ENCODE measurements at places on chromosomes 5 and 9.

GRCh38 chr5:570886-571285 is 41.3 kb upstream of the CEP72 start:
- DNase-seq: no peak

DNA sequence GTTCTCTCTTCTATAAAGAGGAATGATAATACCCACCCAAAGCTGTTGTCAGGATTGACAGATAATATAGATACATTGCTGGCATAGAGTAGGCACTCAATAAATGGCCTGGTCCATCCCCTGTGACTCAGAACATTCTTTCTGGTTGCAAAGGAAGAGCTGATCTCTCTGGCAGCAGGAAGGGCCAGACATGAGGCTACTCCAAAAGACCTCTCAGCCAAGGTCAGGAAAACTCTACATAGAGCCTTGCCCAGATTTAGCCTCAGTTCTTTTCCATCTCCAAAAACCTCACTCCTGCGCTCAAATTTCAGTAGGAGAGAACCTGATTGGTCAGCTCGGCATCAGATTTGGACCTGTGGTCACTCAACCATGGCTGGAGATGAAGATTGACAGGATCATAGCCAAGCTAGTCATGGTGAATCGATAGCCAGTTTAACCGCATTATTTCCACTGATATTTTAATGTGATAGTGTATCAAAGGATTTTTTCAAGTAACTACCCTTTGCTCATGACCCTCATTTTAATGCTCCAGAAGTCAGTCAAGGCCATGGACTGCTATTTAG is 319.6 kb downstream of the DRD1 start:
- DNase-seq: no peak

DNA sequence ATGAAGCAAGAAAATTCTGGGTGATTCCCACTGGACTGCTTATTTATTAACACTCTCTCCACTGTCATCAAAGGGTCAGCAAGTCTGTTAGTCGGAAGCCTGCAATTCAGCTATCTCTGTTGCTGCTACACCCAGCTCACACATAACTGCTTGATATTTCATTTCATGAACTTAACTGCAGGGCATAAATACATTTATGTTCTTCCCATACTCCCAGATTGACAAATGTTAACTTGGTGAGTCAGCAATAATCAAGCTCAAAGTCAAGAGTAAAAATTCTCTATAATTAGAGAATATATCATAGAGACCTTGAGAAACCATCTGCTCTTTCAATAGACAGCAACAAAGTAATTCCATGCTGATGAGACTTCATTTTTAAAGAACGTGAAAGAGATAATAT is 198.8 kb downstream of the ADAMTS12 start:
- no peak for DNase-seq

DNA sequence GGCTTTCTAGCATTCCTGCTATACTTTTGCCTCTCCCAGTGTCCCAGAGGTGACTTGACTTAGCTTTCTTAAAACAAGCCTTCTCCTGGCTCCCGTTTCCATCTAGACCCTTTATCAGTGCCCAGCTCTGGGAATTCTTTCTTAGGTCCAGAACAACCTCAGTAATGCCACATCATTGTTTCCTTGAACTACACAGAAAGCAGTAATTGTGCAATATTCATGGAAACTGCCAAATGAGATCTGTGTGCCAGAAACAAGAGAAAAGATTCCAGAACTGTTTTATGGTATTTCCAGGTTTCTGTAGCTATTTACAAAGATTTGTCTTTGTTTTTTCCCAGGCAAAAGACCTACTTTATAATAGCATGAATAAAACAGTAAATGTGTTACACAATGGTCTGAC is 391.3 kb downstream of the SLCO4C1 start:
- DNase-seq: no peak

GRCh38 chr5:106680330-106680729 is 990.4 kb downstream of the EFNA5 start:
- no peak for DNase-seq

GRCh38 chr5:154779105-154779504 is 23.9 kb downstream of the LARP1 start:
- DNase-seq: no peak

DNA sequence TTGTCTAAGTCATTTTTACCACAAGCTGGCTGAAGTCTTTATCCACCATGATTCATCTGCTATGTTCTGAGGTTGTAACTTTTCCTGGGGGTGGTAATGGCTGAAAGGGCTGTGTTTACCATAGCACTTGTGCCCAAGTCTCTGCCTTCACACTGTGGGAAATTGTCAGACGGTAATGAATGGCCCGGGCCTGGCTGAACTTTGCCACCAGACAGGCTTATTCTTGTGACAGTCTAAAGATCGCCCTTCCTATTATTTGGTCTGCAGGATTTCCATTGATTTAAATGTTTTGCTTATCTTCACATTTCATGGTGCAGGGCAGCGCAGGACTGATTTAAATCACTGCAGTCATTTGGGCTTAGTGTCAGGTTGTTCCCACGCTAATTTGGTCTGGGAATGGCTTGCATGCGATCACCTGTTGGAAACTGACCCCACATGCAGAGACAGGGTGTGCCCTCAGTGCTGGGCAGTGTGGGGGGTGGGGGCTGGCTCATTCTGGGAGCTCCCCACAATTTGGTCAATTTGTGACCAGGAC is 109.3 kb upstream of the ICE1 start:
- no peak for DNase-seq

DNA sequence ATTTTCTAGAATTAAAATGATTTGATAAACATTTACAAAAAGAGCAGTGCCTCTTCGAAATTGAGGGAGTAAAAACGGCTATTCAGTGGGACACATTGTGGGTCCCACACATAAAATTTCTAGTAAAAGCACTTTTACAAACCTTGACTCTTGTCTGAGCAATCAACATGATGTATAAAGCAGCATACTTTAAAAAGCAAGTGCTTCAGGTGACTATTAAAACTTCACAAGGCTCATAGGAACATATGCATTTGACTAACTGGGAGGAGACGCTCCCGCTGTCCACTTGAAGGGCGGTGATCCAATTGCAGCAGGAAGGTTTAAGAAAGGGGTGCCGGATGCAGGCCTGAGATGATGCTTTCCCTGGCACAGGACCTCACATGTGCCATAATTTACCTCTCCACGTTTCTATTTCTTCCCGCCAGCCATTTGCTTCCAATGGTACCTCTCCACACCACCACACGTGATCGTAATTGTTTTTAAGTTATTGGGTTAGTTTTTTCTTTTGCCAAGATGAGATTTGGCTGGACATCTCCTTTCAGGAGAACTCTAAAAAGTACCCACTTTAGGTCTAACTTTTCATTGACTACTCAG is 1.8 kb downstream of the MCTP1 start:
- DNase-seq: no peak

DNA sequence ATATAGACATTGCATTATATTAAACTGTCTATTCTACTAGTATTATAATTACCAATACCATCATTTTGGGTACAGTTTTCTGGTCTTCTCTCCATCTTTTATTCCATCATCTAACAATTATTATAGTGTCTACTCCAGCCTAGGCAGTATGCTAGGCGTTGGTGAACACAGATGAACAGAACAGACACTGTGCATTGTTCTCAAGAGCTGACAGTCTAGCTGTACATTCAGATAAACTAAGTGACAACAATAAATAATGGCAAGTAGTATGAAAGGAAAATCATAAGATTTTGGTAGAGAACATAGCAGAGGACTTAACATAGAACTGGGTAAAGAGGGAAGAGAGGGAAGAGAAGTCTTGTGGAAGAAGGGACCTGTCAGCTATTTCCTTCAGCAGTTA is 12.5 kb upstream of the SGCD start:
- no peak for DNase-seq

- DNase-seq: no peak
Observed at GRCh38 chr9:98047002-98047401, 9.5 kb upstream of the NANS start.

GRCh38 chr9:133729617-133730281 is 8.4 kb downstream of the SARDH start:
- DNase-seq: no peak

DNA sequence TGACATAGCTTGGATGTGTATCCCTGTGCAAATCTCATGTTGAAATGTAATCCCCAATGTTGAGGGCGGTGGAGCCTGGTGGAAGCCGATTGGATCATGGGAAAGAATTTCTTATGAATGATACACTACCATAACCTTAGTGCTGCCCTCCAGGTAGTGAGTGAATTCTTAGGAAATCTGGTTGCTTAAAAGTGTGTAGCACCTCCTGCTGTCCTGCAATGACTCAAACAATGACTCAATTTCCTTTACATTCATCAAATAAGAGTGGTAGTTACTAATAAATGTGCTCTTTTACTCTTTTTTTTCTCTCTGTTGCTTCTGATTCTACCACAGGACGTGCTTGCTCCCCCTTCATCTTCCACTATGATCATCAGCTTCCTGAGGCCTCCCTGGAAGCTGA is 1696.0 kb upstream of the CDH9 start:
- DNase-seq: no peak

- DNase-seq: no peak
Observed at GRCh38 chr9:110578575-110579033, 937 bp downstream of the SVEP1 start.

DNA sequence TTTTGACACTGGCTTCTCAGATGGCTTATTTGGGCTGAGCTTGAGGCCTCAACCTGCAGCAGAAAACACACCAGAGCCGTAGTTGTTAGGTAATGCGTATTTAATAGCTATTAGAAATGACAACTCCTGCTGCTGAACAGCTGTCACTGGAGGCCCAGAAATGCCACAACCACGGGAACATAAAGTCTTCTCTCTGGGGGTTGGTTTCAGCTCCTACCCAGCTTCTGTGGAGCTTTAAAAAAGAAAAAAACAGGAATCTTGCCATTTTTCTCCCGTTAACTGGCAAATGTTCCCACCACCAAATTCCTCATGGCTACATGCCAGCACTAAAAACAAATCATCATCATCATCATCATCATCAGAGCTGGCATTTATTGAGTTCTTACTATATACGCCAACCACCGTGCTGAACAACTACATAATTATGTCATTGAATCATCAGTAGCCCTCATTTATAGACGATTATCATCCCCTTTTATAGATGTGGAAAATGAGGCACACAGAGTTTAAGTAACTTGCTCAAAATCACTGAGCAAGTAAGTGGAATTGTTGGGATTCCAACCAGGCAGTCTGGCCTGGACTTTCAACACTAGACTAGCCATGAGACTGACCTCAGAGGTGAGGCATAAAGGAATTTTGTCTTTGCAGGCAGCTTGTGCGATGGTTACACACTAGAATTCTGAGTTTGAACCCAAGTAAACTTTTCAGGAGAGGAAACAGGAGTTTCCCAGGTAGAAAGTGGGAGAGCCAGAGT is 185.3 kb upstream of the WWC1 start:
- DNase-seq: no peak

Data from NCI-H1436 (cell line).